Right ventricle myocardium superior (tissue), 1 donor: ENCODE measurements at places on chromosomes 12 and 14.

DNA sequence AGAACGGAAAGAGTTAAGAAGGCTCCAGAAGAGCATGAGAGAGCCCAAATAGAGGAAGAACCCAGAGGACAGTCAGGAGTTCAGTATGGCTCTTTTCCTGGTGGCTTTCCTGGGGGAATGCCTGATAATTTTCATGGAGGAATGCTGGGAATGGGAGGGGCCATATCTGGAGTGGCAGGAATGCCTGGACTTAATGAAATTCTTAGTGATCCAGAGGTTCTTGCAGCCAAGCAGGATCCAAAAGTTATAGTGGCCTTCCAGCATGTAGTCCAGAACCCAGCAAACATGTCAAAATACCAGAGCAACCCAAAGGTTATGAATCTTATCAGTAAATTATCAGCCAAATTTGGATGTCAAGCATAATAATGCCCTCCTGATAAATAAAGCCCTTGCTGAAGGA is 15.5 kb upstream of the SYT10 start:
- DNase-seq: no peak

DNA sequence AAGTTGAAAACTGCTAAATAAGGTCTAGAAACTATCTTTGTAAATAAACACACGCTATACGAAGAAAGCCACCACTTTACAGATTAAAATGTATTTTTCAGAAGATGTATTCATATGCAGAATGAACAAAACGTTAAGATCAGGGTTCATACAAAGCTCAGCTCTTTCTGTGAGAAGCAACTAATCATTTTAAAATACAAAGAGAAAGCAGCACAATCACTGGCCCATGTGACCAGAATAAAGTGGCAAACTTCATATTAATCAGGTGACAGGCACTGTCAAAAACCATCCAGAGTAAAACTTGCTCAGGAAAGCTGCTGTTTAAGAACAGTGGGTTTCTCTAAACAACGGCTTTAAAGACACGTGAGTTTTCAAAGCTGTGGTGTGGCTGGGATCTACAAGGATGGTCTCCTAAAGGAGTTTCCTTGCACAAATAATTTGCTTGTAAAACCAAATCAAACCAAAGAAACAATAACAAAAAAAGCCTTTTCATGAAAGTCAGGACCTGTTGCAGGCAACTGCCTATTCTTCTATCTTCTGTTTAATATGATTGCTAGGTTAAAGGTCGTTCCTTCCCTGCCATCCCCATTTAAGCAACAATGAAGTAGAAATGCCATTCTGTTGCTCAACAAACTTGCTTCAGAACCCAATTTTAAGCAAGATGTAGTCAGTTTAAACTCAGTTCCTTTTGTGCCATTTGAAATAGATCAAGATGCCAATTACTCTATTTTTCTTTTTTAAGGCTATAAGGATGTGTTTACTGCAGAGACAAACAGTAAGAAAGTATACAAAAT is 22.3 kb downstream of the SEL1L start:
- DNase-seq: no peak

GRCh38 chr12:75754698-75755097 is 243.3 kb upstream of the KRR1 start:
- DNase-seq: no peak

DNA sequence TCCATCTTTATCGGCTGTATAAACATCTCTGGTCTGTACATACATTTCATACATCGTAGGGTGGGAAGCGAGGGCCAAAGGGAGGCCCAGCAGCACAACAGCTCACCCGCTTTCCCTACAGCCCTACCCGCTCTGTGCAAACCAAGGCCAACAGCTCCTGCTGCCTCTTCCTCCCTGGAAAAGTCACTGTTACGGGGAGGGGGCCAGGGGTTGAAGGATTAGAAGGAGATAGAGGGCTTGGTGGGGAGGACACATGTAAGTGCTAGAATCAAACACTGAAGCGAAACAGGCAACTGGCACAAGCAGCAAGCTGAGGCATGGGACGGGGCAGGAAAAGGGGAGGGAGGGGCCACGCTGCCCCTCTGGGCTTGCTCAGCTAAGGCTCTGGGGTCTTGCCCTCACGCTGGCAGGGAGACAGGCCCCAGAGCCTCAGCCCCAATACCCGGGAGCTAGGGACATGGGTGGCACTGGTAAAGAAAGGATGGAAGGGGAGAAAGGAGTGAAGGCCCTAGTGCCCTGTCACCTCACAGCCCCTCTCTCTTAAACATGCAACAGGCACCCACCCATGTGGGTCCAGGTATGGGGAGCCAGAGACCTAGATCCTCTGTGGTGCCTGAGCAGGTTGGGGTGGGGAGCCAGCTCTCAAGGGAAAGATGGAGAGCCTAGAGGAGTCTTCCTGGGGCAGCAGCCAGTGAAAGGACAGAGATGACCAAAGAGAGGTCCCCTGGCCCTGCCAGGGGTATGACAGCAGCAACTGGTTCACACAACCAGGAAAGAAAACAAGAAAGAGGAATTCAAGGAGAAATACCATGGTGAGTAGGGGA is 14.4 kb downstream of the SPRYD3 start:
- no peak for DNase-seq

DNA sequence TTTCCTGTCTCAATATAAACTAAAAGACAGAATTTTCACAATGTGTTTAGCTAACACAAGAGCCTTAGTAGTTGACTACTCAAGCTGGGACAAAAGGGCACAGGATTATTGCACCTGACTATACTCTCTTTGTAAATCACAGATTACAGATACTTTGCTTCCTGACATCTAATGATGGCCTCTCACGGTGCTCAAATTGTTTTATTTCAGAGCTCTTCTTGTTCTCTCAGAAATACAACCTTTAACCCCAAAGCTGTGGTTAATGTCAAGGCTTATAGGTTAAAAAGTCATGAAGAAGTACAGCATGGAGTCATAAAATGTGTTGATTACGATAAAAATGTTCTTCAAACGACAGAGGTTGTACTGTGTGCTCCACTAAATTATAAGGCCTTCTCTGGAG is 89.9 kb upstream of the CPNE8 start:
- no peak for DNase-seq

- DNase-seq: no peak
Observed at GRCh38 chr12:65640489-65640901, 183.8 kb upstream of the HMGA2 start.

DNA sequence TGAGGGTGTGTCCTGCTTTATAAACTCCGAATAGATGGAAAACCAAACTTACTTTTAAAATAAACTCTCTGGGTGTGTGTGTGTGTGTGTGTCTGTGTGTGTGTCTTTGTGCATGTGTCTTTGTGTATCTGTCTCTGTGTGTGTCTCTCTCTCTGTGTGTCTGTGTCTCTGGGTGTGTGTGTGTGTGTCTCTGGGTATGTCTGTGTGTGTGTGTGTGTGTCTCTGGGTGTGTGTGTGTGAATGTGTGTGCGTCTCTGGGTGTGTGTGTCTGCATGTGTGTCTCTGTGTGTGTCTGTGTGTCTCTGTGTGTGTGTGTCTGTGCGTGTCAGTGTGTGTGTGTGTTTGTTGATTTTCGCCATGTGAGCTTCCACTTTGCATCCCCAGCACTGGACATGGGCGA is 9.2 kb downstream of the RAN start:
- no peak for DNase-seq

DNA sequence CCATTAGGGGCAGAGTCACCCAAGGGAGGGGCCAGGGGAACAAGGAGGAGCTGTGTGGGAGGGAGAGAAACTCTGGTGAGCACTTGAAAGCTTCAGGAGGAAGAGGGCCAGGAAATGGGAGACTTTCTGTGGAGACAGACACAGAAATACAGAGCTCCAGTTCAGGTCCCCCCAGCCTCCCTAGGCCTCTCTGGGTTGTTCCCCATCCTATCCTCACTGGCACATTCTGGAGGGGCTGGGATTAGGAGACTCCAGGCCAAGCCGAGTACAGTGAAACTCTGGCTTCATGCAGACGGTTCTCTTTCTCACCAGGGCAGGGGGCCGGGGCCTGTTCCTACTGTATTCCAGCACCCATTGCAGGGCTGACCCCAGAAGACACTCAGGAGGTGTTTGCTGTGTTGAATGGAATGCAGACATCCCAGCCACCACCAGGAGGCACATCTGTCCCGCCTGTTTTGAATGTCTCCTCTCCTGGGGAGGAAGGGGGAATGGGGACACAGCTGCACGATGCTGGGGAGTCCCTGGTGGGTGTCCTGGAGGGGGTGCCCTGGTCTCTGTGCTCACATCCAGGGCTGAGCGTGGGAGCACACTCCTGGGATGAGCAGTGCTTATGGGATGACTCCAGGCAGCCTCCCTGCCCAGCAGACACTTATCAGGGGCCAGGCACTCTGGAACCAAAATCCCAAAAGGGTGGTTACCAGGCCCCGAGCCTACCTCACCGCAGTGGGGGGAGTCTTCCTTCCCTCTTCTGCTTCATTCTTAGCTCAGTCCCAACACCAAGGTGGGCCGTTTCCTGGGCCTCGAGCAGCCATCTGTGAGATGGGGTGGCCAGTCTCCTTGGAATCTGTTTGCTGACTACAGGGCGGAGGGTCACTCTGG is 5.5 kb upstream of the KRT84 start:
- DNase-seq: no peak

GRCh38 chr12:25695574-25695973 is 142.5 kb upstream of the LMNTD1 start:
- DNase-seq: no peak

GRCh38 chr14:58547649-58548048 is 90.1 kb upstream of the DACT1 start:
- DNase-seq: no peak

DNA sequence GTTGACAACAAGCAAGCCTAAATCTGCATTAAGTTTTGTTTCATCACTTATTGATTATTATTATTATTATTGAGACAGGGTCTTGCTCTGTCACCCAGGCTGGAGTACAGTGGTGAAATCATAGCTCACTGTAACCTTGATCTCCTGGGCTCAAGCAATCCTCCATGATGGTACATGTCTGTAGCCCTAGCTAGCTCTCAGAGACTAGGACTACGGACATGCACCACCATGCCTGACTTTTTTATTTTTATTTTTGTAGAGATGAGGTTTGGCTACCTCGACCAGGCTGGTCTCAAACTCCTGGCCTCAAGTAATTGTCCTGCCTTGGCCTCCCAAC is 35.7 kb upstream of the STK38L start:
- no peak for DNase-seq

DNA sequence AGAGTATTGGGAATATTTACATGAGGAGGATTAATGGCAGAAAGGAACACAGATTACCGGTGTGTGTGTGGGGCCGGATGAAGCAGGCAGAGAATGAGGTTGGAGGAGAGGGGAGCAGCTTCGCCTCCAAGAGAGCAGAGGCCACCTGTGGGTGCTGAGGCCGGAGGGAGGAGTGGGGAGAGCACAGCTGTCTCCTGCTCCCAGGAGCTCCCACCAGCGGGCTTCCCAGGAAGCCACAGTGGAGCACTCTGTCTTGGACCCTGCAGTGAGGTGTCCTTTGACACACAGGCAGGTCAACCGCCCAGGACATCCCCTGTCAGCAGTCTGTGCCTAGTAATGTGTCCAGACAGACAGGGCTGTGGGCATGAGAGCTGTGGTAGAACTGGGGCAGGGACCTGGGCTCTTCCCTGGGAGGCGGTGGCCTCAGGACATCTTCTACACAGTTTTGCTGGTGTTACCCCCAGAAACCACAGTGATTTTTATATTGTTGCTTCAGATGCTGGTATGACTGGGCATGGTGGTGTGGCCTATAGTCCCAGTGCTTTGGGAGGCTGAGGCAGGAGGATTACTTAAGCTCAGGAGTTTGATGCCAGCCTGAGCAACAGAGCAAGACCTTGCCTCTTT is 18.5 kb upstream of the AMN start:
- no peak for DNase-seq

DNA sequence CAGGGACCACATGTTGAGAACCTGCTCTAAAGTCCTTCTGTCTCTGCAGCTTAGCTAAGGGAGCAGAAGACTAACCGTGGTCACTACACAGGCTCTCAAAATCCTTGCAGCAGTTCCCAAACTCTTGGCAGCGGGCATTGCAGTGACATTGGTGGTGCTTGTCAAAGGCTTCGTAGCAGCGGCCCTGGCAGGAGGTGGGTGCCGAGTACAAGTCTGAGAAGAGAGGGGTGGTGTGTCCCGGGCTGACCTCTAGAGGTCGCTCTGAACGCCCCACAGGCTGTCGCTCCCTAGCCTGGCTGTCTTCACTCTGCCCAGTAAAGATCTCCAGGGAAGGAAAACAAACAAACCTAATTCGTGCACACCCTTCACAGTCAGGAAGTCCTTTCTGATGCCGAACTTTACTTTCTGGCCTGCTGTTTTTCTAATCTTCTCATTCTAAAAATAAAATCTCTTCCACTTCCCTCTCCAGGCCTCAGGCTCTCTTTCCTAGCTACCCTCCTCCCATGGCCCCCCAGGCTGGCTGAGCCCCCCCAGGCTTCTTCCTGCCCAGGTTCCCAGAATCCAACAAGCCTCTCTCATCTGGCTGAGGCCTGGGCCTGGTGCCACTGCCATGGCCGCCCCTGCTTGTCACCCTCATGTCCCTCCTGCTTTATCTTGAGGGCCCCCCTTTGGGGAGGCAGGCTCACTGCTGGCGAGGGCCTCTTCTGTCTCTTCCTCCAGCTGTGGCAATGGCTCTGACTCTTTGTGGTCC is 7.7 kb downstream of the ENDOU start:
- DNase-seq: peak; percentile 93

GRCh38 chr12:124804011-124804621 is 59.5 kb downstream of the SCARB1 start:
- DNase-seq: no peak

- DNase-seq: no peak
Observed at GRCh38 chr12:19783547-19784444, 344.5 kb downstream of the AEBP2 start.

DNA sequence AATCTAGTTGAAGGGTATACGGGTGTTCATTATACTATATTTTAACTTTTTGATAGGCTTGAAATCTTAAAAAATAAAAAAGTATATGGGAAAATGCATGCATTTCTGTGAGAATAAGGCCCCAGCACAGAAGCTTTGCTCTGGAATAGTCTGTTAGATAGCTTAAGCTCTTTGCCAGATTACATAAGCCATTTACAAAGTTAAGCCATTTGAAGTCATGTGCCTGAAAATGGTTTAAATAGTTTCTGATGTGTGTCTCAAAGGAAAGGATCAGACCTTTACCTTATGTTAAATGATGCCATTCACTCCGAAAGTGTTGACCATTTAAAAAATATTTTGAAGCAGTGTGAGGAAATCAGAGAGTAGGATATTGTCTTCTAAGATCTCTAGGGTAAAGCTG is 51.3 kb downstream of the WASHC4 start:
- no peak for DNase-seq

DNA sequence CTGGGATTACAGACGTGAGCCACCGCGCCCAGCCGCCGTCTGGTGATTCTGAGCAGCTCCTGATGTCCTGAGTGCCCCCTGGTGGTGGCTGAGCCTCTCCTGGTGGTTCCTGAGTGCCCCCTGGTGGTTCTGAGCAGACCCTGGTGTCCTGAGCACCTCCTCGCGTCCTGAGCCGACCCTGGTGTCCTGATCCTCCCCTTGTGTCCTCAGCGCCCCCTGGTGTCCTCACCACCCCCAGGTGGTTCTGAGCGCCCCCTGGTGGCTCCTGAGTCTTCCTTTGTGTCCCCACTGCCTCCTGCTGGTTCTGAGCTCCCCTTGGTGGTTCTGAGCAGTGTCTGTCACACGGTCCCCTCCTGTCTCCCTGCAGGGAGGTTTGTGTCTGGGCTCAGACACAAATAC is 1304.9 kb downstream of the TMEM121 start:
- DNase-seq: peak; percentile 50
